ENCODE measurements at places on chromosomes 3 and 15.
A peak's percentile ranks its signal among the peaks of the same experiment; 100 is the strongest.

GRCh38 chr15:95174301-95175259 is 943.2 kb downstream of the MCTP2 start:
- no peak for DNase-seq

DNA sequence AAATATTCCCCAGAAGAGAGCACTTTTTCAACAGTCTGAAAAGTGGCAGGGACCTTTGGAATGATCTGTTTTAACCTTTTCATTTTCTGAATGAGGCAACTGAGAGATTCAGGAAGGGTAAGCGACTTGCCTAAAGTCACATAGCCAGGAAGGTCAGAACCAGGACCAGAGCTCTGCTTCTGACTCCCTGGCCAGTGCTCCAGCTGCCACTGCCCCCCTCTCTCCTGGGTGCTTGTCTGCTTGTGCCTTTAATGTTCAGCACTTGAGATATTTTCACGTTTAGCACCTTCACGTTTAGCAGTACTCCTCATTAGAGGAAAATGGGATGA is 68.3 kb downstream of the SMAD3 start:
- DNase-seq: no peak

GRCh38 chr15:50563756-50564155 is 17.3 kb upstream of the USP50 start:
- no peak for DNase-seq

DNA sequence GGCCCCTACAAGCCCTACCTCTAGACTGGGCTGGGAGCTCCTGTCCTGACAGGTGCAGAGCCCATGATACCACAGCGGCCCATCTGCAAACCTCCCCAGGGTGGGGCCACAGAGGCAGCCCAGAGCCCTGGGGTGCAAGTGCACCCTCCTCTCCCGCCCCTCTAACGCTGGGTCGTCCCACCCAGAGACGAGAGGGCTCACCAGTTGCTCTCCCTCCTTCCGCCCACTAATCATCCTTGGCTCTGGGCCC is 742 bp downstream of the TNK2 start:
- DNase-seq: peak; percentile 5

- DNase-seq: no peak
These were observed 36.0 kb downstream of the USP13 start for GRCh38 chr3:179688850-179689249.

DNA sequence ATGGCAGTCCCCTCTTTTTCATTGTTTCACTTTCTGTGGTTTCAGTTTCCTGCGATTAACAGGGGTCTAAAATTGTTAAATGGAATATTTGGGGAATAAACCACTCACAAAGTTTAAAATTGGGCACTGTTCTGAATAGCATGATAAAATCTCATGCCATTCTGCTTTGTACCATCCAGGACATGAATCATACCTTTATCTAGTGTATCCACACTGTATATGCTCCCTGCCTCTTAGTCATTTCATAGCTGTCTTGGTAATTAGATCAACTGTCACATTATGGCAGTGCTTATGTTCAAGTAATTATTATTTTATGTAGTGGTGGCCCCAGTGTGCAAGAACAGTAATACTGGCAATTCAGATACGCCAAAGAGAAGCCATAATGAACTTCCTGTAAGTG is 734.5 kb downstream of the ZPLD1 start:
- DNase-seq: no peak

DNA sequence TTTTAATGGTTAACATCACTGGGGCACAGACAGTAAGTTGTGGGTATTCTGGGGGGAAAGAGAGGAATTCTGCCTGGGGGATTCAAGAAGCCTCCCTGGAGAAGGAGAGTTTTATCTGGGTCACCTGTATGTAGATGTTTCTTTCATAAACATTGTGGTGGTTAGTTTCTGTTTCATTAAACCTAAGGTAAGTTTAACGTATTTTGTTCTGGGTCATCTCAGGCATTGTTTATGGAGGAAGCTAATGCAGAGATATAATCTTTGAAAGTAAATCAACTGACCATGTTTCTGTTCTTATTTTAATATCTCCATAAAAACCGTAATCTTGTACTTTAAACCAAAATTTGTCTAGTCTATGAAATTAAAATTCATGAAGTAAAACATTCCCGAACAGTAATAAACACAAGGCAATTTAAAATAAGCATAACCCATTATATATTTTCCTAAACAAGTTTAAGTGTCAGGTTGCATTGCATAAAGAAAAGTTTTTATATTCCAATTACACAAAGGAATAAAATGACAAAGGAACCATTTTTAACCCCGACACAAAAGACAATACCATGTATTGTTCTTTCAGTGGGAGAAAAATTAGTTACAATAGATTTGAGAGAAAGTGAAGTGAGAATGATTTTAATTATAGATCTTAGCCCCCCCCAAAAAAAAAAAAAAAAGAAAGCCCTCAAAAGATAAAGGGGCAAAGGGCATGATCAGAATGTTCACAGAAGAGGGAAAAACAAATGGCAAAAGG is 274.6 kb upstream of the TBL1XR1 start:
- DNase-seq: no peak

- no peak for DNase-seq
These were observed 59.8 kb downstream of the PDIA5 start for GRCh38 chr3:123126653-123127052.

- DNase-seq: no peak
These were observed 38.0 kb downstream of the SRPRB start for GRCh38 chr3:133843634-133844033.

GRCh38 chr3:95272166-95272565 is 1209.3 kb downstream of the NSUN3 start:
- DNase-seq: no peak

DNA sequence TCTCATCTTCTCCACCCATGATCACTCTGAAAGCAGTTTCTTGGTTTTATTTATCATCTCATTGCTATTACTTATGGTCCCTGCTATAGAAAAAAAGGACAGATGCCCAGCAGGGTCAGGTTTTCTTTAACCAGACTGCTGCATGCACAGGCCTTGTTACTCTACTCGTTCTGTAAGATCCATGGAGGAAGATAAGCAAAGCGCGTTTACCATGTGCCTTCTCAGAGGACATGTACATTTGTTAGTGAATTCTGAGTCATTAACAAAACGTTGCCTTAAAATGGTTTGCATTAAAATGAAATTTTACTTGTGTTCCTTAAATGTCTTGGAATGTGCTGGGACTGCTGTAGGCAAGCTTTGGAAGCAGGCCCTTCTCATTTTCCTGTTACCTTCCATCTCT is 657.3 kb upstream of the KCNMB2 start:
- DNase-seq: no peak

GRCh38 chr3:115341208-115341607 is 194.1 kb upstream of the ZBTB20 start:
- no peak for DNase-seq

DNA sequence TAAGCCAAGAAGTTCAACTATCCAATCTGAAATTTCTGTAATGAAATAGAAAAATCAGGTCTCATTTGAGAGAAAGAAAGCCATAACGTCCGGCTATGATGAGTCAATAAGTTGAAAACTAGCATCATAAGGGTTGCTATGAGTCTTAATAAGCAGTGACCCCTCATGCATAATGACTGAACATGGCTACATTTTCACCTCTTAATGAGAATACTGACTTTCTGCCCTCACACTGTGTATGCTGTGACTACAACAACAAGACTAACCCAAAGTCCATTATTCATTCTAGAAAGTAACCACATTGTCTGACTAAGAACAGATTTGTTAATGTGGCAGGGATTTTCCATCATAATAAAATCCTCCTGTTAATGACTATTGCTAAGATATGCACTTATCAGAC is 884.0 kb upstream of the CADM2 start:
- DNase-seq: no peak

GRCh38 chr3:165196577-165197480 is 645 bp upstream of the SLITRK3 start:
- no peak for DNase-seq

DNA sequence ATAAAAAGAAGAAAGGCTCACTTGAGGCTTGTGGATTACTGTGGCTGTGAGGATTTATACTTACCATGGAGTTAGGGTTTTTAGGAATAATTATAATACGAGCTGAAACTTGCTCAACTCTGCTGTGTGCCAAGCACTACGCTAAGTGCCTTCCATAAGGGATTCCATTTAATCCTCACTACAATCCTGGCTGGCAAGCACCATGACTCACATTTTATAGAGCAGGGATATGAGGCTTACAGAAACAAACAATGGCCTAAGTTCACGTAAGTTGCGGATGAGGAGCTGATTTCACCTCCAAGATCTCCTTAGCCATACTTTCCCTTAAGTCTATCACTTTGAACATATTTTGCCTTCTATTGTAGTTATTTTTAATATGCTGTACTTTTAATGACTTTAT is 43.9 kb upstream of the ARL8B start:
- no peak for DNase-seq

- DNase-seq: no peak
These were observed 27.6 kb downstream of the C3orf33 start for GRCh38 chr3:155778462-155778861.

DNA sequence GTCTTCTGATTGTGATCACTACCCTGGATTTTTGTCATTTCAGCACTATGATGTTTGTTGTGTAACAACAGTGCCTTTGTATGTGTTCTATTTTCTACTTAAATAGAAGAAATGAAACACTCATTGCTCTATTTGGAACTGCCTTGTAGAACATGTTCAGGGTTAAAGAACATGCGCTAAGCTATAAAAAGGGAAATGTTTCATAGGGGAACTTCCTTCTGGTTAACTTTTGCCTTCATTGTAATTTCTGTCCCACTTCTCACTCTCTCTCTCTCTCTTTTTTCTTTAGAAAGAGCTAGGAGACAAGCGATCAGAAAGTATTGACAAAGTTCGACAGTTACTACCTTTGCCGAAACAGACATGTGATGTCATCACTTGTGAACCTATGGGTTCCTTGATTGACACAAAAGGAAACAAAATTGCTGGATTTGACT is at the start of gene P2RY12:
TSS of gene P2RY12 (minus strand) at position 13 of the 434 bp plus-strand sequence. CDS start 45,908 bp downstream, outside the sequence.
- no peak for DNase-seq

DNA sequence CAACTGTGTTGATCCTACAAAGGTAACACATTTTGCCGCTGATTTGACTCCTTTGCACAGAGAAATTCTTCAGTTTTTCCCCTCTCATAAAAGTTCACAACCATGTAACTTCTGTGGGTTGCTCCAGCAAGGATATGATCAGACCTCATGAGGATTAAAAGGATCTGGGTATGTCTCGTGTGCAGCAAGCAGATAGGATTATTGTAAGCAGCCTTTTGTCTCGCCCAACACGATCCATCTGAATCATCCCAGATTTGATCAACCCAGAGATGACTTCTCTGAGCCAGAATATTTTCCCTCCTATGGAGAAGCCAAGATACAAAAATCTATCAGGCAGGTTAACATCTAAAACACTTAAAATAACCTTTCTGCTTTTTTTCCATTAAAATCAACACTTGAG is 12.8 kb upstream of the BNIP2 start:
- no peak for DNase-seq

GRCh38 chr15:68337826-68338225 is 60.3 kb downstream of the FEM1B start:
- no peak for DNase-seq

GRCh38 chr3:38354588-38355330 is 8.2 kb downstream of the XYLB start:
- no peak for DNase-seq

DNA sequence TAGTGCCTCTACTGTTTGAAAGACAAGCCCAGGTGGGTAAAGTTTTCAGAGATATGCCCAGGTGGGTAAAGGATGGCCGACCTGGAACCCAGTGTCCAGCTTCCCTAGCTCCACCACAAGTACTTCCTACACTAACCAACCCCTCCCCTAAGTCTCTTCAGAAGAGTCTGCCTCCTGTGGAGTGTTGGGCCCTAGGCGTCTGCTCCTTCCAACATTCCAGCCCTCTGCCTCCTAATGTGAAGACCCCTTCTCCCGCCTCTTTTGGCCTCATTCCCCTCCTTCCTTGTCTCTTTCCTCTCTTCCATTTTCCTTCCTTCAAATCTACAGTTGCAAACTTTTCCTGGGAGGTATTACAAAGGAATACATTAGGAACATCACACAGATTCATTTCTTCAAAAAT is 38.6 kb downstream of the CNTN3 start:
- no peak for DNase-seq

DNA sequence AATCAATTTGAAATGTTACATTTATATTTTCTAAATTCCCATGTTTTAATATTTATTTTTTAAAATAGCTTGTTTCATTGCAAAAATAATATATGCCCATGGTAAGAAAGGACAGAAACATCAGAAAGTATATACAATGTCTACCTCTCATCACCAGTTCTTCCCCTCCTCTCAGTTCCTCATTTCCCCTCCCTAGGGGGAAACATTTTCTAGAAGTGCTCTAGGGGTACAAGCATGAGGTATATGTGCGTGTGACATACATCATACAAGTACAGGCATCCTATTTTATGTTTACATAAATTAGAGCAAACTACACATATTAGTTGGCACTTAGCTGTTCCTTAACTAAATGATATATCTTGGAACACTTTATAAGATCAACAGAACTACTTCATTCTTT is 189.3 kb upstream of the VEPH1 start:
- no peak for DNase-seq

- no peak for DNase-seq
These were observed 214.2 kb downstream of the FEZF2 start for GRCh38 chr3:62159056-62159708.

DNA sequence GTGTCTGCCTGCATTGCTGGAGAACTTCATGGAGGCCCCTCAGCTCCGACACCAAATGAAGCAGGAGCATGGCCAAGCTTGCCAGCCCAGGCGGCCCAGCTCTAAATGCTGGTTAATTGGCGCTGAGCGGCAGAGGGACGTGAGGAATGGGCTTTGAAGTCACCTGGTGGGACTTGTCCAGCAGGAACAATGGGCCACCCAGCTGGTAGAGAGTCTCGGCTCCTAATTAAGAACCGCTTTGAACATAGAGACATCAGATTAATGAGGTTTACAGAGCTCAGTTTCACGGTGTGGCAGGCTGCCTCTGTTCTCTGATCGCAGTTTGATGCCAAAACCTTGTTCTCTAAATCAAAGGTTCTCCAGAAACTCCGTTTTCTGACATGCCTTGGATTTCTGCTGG is 77.5 kb upstream of the LINGO1 start:
- no peak for DNase-seq

DNA sequence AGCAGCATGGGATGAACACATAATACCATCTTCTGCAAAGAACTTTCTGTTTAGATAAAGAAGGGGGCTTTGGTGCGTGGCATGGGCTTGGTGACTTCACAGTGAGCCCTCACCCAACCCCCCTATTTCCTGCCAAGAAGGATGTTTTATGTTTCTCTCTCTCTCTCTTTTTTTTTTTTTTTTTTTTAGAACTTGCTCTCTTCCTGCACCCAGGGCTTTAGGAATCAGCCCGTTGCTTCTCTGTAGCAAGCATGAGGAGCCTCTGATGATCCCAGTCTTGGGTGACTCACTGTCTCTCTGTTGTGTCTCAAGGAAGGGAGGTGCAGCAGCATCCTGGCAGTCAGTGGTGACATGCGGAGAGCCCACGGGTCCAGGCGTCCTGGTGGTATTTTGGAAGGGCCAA is 49.1 kb downstream of the CCK start:
- no peak for DNase-seq

- no peak for DNase-seq
These were observed 53.5 kb downstream of the ZBTB38 start for GRCh38 chr3:141421639-141422319.

GRCh38 chr3:105401691-105402149 is 35.0 kb downstream of the ALCAM start:
- no peak for DNase-seq

GRCh38 chr3:149572796-149573414 is 84.9 kb downstream of the WWTR1 start:
- no peak for DNase-seq

Data from stimulated activated CD8-positive, alpha-beta memory T cell treated with anti-CD3 and anti-CD28 coated beads, Interleukin-15, amount 100 ng/mL, for 1 hour (primary cell).